ENCODE measurements at places on chromosomes 12 and 14.

DNA sequence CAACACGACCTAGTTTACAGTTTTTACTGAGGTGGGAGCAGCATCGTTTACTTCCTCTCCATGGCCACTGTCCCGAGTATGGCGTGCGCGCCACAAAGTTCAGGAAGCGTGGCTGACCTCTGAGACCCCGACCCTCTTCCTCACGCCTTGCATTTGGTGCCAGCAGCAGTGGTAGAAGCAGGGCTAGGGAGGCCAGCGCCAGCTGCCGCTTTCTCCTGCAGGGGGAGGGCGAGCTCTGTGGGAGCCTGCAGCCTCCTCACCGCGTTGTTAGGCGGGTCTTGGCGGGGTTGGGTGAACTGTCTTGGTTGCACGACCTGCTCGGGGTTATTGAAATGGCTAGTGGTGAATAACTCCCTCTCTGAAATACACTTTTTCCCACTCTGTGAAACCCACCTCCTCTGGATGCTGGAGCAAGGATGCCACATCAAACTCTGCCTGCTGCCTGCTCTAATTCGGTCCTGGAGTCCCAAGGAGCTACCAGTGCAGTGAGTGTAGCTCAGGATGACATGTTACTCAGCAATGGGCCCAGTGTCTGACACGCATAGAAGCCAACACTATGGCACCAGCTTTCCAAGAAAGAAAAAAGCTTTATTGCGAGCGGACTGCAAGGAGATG is 22.3 kb upstream of the TDRD9 start:
- no peak for DNase-seq

DNA sequence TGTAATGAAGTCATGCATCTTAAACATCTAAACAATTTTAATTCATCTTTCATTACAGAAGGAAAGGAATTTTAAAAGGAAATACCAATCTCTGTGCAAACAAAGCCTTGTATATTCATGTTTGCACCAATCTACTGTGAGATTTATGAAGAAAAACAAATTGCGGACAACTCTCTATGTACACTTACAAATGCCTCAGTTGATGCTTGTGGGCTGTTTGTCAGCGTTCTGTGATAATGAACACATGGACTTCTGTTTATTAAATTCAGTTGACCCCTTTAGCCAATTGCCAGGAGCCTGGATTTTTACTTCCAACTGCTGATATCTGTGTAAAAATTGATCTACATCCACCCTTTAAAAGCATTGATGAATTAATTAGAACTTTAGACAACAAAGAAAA is 5.4 kb downstream of the GPR65 start:
- DNase-seq = no peak

DNA sequence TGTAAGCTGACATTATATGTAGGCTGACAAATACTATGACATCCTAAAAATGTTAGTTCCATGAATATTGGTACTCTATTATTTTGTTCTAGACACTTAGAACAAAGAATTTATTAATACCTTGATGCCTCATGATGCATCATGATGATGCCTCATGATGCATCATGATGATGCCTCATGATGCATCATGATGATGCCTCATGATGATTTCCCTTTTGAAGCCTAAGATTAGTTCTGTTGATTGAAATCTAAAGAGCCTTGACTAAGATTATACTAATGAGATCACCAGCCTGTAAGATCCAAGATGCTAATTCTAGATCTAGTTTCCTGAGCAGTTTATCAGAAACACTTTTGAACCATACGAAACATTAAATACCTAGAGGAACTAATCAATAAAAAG is 4.6 kb upstream of the CEP128 start:
- no peak for DNase-seq

DNA sequence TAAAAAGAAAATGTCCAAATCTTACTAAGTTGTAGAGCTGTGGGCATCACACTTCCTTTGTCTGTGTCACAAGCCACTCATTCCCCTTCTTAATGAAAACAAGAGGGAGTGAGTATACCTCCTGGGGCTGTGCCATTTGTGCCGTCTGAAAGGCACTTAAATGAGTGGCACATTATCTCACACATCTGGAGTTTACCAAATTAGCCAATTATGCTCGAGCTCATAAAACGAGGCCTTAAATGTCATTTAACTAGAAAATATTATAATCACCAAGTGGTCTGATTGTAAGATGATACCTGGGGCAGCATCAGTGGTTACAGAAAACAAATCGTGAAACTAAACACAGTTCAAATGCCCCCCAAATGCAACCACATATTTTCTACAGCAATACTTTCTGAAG is 146.1 kb downstream of the PAX9 start:
- no peak for DNase-seq

DNA sequence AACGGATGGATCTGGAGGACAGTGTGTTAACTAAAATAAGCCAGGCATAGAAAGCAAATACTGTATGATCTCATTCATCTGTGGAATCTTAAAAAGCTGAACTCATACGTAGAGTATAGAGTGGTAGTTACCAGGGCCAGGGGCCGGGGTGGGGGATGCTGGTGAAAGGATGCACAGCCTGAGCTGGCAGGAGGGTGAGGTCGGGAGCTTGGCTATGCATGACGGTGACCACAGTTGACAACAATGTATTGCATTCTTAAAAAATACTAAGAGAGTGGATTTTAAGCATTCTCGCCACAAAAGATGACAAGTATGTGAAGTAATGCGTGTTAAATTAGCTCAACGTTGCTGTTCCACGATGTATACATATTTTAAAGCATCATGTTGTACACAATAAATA is 351.3 kb downstream of the TMEM121 start:
- no peak for DNase-seq

GRCh38 chr14:103317251-103317650 is 16.8 kb upstream of the EIF5 start:
- no peak for DNase-seq

DNA sequence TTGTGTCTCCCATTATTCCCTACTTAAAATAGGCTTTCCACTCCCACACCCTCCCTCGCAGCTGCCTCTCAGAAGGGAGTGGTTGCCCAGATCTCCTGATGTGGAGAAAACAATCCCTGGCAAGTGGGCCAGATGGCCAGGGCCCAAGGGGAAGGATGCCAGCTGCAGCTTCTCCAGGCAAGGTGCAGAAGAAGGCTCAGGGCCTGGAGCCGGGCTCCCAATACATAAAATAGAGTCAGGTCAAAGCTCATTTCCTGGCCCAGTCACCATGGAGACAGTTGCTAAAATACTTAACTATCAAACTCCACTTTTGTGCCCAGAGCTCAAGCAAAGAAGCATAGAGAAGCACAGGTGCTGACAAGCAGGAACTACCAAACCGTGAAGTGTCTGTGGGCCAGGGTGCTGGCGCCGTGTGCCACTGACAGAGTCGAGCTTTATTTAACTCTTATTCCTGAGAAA is 45.7 kb upstream of the ITPR2 start:
- no peak for DNase-seq

DNA sequence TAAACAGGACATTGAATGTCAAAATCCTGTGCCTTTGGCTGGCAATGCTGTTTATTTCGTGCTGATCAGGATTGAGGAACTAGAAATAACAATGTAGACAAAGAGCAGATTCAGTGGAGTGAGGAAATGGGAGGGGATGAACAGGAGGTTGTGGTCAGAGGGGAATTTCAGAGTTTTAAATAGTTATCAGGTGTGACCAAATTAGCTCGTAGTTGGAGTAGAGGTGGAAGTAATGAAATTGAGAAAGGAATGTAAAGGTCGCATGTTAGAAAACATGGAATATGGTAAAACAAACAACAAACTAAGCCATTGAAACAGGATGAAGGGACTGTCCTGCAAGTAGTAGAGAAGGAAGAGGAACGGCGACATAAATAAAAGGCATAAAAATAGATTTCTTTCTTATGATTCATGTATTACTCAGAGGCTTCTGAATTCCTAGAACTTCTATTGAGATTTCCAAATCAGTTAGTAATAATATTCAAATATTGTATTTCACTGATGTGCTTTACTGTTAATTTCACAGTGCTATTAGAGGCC is 9.5 kb upstream of the SAV1 start:
- no peak for DNase-seq

- DNase-seq = no peak
These were observed 42.9 kb downstream of the IFNG-AS1 start for GRCh38 chr12:68031881-68032739.

DNA sequence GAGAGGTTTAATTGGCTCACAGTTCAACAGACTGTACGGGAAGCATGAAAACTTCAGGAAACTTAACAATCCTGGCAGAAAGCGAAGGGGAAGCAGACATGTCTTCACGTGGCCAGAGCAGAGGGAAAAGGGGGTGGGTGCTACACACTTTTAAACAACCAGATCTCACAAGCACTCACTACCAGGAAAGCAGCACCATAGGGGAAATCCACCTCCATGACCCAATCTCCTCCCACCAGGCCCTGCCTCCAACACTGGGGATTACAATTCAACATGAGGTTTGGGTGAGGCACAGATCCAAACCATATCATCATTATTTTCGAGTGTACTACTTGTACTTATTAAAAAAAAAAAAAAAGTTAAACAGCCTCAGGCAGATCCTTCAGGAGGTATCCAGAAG is 29.9 kb downstream of the RXYLT1 start:
- DNase-seq = no peak
